GM12891 (cell line): ENCODE measurements at places on chromosomes 12 and 14.

GRCh38 chr14:52318826-52319645 lies 4.9 kb downstream of the PTGER2 start:
- no peak for DNase-seq

GRCh38 chr12:100447381-100447780 lies 26.3 kb upstream of the NR1H4 start:
- no peak for DNase-seq

DNA sequence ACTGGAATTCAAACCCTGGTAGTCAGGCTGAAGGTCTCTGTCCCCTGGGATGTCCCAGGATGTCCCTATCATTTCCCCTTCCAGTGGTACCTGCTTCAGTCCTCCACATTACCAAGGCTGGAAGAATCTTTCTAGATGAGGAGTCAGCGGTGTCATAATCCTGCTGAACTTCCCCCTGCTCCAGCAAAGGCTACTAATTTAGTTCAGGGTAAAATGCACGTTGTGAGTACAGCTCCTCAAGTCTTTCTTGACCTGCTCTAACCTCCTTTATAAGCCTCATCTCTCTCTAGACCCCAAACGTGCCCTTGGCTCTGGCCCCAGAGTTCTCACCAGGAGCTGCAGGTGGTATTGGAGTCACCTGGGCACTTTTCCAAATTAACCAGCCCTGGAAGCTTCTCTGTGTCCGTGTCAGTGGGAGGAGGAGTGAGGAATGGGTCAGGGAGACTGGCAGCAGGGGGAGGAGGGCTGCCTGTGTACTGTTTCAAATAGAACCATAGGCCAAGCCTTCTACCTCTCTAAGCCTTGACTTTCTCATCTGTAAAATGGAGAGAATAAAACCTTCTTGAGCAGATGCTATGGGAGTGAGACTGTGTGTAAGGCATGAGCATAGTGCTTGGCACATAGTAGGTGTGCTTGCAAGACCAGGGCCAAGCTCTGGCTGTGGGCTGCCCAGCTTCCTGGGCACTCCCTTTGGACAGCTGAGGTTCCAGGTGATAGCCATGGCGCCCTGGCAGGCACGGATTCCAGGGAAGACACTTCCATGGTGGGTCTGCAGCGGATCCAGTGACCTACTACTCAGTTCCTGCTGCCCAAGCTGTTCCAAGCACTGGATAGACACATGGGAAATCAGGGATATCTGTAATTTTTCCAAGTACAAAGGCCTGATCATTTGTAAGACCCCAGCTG lies 24.5 kb downstream of the ASB2 start:
- no peak for DNase-seq

DNA sequence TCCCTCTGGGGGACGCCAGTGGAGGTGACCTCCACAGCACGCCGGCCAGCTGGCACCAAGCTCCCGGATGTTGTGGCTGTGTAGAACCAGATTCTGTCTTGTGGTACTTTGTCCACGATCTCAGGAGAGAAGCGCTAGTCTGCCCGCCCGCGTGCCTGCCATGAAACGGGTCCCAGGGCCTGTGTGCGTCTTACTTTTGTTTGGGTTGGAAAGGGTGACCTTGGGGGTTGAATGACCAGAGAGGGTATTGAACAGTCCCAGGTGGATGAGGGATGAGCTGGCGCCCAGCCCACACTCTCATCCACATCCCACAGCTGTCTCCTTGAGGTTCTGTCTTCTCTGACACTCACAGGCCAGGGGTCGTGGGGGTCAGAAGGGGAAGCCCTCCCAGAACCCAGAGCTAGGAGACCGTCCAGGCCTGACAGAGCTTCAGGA lies 78.3 kb downstream of the WDR20 start:
- no peak for DNase-seq

GRCh38 chr14:23299211-23299957 lies 3.3 kb downstream of the PPP1R3E start:
- DNase-seq: no peak

- DNase-seq: no peak
These were observed 57.9 kb downstream of the BCL2L14 start for GRCh38 chr12:12128670-12129069.

GRCh38 chr12:46435029-46435428 lies 62.5 kb upstream of the SLC38A2 start:
- no peak for DNase-seq

- DNase-seq: no peak
These were observed 115.4 kb downstream of the ADAMTS20 start for GRCh38 chr12:43436597-43436996.

DNA sequence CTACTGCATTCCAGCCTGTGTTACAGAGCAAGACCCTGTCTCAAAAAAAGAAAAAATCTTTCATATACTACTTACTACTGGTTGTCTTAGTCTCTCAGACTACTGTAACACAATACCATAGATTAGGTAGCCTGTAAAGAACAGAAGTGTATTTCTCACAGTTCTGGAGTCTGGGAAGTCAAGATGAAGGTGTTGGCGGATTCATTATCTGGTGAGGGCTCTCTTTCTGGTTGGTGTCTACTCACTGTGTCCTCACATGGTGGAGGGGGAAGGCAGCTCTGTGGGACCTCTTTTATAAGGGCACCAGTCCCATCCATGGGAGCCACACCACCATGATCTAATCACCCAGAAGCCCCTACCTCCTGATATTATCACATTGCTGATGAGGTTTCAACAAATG lies 14.4 kb downstream of the WDR20 start:
- no peak for DNase-seq

DNA sequence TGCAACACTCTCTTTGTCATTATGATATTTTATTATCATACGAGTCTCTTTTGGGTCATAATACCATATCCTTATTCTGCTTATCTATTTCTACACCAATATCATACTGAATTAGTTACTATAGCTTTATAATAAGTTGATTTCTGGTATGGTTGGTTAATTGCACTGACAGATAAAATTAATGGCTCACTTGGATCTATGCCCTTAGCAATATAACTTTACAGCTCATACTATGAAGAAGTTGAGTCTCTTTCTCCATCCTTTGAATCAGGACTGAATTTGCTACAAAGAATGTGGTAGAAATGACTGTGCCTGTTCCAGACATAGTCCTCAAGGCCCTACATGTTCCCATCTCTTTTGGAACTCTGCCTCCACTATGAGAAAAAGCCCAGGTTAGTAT lies 139.7 kb upstream of the DYRK2 start:
- no peak for DNase-seq

DNA sequence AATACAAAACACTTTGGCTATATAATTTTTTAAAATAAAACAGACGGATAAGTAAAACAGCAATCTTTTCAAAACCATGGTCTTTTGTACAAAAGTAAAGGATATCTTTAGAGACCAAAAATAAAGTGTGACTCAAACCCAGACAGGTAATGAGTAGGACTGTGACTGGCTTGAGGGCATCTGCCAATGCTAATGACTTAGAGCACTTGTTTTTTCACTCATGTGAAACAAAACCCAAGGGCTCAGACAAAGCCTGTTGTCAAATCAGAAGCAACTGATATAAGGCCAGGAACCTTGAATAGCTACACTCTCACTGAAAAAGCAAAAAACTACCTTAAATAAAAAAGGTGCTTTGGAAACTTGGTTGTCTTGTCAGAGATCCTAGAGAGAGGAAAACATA lies 357.4 kb downstream of the TMEM117 start:
- peak; percentile 9 for DNase-seq

- DNase-seq: no peak
These were observed 3.8 kb upstream of the PSMC6 start for GRCh38 chr14:52703225-52703624.

DNA sequence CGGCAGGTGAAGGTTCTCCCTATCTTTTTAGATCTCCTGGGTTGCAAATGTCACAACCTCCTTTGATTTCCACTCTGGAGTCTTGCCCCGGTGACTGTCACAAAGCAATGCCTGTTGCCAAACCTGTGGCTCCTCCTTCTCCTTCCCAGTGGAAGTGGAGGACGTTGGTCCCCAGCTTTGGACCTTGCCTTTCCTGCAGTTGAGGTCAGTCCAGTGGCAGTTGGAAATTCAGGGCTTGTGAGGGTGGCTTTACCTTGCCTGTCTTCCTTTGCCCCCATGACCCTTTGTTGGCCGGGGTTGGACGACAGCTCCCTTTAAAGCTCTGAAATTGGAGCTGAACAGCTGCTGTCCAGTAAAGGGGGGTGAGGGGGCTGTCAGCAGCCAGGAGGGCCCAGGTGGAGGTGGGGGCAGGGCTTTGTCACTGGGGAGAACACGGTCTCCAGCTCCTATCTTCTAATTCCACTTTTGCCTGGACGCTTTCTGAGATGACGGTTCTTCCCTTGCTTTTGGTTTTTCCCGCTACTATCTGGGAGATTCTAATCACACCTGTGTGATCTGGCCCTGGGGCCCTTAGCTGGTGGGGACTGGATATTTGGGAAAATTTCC lies 4.1 kb downstream of the TEAD4 start:
- DNase-seq: no peak

DNA sequence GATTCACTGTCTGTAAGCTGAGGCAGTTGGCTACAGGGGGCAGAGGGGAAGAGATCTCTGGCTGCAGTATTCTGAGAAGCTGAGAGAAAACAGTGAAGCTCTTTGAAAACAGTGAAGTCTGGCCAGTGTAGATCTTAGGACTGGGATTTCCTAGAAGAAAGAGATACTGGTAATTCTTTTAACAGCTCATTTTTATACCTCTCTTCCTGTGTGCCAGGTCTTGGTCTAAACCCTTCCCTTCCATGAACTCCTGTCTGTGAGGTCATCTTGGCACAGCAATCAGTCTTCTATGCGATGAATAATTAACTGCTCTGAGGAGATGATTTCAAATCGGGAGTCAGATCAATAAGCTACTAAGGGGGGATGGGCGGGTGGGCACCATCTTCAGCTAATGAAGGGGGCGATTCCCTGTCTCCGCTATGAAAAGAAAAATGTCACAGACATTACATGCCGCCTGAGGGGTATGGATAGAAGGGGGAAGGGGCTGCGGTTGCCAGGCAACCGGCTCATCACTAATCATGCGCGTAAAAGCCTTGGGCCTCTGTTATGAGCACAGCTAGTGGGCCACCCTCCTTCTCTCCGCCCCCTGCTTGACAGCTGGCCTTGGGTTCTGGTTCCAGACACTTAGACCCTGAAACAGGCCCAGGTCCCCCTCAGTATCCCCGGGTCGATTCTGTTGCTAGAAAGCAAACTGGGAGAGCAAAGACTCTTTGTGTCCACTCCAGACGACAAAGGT lies 75.3 kb upstream of the CEP83 start:
- DNase-seq: no peak

- no peak for DNase-seq
These were observed 584.5 kb upstream of the TBX3 start for GRCh38 chr12:115268451-115268850.

- no peak for DNase-seq
These were observed 38.0 kb downstream of the ABCD2 start for GRCh38 chr12:39581592-39581991.

- DNase-seq: no peak
These were observed 514.8 kb downstream of the SLC6A15 start for GRCh38 chr12:84397846-84398245.

GRCh38 chr12:84599539-84599938 lies 313.1 kb downstream of the SLC6A15 start:
- DNase-seq: no peak

DNA sequence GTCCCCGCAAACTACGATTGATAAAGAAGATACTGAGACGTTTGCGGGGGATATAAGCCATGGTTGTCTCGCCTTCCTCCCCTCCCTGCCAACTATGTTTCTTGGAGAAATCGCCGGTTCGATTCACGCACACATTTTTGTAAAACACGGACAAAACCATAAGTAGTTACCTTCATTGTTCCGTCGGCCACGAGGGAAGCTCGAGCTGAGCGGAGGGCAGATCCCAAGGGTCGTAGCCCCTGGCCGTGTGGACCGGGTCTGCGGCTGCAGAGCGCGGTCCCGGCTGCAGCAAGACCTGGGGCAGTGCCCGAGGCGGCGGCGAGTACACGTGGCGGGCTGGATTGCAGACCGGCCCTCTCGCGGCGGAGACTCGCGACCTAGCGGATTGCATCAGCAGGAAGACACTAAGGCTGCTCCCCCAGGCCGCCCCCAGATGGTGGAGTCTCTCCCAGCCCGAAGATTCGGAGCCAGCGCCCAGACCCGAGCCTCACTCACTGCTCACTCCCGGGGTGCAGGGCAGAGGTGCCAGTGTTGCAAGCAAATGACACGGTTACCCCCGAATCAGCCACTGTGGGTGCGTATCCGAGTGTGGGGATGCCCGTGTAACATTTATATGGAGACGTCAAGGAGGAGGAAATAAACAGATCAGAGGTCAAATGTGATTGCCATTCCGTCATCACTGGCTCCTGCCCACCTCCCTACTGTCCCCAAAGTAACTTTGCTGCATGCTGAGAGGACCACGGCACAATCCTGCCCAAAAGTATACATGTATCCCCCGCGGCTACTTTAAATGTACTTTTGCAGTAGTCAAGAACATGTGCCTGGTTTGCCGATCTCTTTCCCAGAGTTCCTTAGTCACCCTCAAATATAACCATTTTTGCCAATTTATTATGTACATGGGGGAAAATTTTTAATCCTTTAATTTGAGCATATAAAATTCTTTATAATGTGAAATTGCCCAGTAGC lies at the start of gene BCAT1:
Gene BCAT1 (minus strand): TSS at position 345 of the 966 bp plus-strand sequence. CDS start 169 bp downstream, at position 176.
- no peak for DNase-seq

- no peak for DNase-seq
These were observed 185.1 kb downstream of the C12orf42 start for GRCh38 chr12:103310546-103311270.

DNA sequence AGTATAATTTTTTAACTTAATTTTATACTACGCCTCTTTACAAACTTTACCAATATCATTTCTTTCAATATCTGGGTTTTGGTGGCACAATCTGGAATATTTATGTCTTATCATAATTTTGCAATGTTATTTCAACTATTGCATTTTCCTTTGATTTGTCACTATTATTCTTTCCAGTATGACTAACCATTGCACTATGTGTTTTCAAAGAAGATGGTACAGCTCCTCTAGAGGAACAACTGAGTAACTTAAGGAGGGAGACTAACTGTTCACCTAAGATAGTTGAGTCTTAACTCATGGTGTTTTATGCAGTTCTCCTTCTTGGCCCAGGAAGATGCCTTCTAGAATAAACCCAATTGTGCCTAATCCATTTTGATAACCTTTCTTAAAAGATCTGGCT lies 60.5 kb upstream of the KIF21A start:
- DNase-seq: no peak

DNA sequence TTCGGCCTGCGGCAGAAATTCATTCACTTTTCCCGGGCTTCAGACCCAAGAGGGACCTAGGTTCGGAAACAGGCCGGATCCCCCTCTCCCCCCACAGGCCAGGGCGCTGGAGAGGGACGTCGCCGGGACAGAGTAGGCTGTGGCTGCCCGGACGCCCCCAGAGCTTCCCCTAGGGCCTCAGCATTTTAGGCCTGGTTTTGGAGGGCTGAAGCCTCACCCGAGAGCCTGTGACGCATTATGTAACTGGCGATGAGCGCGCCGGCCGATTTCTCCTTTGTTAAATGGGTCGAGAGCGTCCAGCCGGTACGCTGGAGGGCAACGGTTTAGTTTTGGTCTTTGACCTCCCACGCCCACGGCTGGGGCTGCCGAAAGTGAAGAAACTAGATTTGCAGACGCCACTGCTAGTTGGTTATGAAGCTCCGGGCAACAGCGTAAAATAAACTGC lies 657 bp downstream of the PEBP1 start:
- peak; percentile 35 for DNase-seq

DNA sequence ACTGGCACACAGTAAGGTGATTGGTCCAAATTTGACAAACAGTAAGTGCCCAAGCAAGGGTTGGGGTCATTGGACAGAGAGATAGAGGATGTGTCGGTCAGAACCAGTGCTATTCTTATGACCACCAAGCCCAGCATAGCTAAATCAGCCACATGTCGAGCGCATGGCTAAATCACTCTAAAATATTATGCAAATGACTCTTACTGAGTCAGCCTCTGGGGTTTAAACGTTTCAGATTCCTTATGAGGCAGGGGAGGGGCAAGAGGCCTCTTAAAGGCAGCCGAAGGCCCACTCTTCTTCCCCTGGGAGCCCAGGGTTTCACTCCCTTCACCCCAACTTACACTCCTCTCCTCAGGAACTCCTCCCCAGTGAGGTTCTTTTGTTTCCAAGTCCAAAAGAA lies 603 bp upstream of the ENDOU start:
- DNase-seq: no peak
